ENCODE measurements at places on chromosomes 13 and 19.

GRCh38 chr19:54523403-54523802 lies 20.8 kb downstream of the LAIR2 start:
- no peak for DNase-seq

GRCh38 chr13:51946163-51946669 lies 65.0 kb downstream of the ATP7B start:
- DNase-seq: no peak

DNA sequence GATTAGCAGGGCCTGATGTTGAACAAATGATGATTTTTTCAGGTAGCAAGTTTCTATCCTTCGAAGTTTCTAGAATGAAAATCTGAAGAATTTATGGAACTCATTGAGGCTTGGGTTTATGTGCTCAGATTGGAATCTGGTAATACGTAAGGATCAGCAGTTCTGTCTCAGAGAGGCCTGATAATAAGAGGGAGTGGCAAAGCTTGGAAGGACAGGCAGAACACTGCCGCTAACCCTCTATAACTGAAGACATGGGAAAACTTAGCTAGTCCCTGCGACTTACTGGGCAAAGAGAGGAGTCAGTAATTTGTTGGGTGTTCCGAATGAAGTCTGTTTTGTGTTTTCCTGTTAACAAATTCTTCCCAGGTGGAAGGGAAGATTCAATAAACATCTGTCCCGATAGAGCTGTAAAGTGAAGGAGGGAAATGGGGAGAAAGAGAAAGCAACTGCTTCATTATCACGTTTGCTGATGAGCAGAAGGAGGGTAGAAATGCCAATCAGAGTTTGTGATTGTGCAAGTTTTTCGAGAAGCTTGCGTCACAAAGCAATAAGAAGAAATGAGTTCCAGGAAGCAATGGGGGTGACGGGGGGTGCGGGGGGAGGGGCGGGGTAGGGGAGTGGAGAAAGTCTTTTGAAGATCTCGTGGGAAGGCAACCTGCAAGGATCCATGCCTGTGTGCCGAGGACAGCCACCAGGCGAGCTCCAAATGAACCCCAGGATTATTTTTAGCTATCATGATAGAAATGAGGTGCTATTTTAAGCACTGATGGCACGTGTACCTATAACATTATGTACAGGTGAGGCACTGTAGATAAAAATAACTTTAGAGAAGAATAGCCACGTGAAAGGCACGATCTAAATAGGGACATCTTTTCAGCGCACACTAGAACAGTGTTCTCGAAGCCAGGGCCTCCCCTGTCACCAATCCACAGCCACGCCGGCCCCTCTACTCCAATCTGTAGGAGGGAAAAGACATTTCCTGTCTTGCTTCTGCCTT lies 224.1 kb downstream of the FGF9 start:
- DNase-seq: no peak

DNA sequence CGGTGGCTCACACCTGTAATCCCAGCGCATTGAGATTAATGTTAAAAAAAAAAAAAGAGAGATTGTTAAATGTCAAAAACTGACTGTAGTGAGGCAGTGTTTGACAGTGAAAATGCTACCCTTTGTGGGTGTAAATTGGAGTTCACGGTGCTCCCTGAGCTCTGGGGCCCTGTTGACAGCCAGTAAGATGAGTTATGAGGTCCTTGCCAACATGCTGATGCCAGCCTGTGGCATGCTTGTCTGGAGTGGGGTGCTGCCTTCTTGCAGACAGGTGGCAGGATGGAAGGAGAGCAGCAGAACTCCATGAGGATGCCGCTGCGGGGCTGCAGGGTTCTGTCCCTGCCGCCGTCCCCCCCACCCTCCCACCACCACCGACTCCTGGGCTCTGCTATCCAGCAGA lies 25.9 kb downstream of the PRAM1 start:
- no peak for DNase-seq

Data from retina (tissue), 1 donor.